ENCODE measurements at places on chromosomes 7 and 10.

DNA sequence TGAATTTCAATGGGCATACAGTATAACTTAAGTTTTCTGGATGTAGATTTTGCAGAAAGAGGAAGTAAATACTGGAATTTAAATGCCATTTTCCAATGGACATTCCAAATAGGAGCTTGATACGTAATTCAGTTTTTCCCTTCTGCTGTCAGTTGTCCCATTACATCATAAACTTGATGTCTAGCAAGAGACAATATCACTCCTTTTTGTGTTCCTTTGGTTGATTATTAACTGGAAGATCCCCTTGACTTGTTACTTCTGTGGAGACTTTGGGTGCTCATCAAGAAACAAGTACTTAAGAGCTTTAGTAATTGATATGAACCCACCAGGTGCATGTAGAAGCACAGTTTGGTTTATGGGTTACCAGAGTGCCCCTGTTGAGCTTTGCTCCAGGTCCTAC is 116.1 kb downstream of the ST7 start:
- DNase-seq = no peak

GRCh38 chr10:22690158-22690557 is 24.2 kb downstream of the PIP4K2A start:
- DNase-seq = no peak

GRCh38 chr10:129483430-129484010 is 16.5 kb downstream of the MGMT start:
- no peak for DNase-seq

- no peak for DNase-seq
Measured at GRCh38 chr10:34187201-34187600, 627.9 kb downstream of the PARD3 start.
